ENCODE measurements at places on chromosomes 3 and 15.

DNA sequence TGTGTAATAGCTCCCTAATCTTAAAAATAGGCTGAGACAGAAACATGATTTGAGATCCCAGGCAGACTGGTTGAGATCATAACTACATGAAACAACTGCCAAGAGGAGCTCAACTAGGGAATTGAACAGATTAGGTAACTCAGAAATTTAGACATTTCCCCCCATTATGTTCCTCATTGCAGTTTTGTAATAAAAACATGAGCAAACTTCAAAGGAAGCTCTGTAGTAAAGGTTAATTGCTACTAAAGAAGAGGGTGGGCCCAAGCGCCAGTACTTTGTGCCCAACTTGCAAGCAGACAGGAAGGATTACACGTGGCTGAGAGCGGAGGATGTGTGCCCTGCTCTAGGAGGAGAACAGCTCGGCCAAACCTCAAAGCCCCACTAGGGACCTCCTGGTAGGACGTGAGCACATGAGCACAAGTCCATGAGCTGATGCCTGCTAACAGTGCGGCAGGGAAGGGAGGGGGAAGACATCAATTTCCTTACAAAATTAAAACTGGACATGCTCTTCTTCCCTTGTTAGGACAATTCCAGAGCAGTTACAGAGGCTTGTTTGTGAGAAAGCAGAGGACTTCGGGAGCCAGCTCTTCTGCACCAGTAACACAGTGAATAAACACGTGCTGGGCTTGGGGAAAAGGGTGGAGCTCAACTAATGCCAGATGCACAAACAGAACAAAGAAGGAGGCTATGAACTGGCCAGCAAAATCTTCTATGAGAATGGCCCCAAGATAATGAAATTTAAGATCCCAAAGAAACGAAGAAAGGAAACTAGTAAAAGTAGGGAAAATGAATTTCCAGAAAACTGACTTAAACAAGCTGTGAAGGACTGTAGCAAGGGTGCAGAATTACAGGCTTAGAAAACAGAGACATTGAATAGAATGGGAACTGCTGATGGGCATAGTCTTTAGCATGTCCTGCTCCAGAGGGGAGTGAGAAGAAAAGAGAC lies 275.5 kb downstream of the MECOM start:
- DNase-seq: no peak

DNA sequence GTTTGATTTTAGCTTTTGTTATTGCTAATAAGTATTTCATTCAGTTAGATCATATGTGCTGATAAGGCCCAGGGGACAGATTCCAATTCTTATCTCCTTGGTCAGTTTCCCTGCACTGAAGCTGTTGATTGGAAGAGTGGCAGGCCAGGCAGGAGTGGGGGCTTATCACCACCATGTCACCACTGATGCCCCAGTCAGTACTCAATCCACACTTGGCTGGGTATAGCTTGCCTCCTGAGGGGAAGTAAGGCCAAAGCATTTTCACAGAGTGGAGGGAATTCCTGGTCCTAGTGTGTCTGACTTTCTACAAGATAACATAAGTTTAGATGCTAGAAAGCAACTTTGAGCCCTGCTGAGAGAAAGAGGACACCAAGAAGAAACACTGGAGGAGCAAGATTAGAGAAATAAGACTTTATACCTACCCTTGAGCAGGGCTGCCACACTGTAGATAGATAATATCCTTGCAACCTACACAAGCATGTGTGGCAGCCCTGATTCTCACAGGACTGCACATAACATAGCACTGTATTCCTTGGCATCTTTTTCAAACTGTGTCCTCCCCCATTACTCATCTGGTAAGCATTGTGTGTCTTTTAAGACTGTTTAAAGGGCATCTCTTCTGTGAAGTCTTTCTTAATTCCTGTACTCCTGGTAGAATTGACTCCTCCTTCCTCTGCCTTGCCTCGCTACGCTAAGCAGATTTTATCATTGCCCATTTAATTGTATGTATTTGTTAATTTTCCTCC lies 24.3 kb downstream of the OXNAD1 start:
- no peak for DNase-seq

DNA sequence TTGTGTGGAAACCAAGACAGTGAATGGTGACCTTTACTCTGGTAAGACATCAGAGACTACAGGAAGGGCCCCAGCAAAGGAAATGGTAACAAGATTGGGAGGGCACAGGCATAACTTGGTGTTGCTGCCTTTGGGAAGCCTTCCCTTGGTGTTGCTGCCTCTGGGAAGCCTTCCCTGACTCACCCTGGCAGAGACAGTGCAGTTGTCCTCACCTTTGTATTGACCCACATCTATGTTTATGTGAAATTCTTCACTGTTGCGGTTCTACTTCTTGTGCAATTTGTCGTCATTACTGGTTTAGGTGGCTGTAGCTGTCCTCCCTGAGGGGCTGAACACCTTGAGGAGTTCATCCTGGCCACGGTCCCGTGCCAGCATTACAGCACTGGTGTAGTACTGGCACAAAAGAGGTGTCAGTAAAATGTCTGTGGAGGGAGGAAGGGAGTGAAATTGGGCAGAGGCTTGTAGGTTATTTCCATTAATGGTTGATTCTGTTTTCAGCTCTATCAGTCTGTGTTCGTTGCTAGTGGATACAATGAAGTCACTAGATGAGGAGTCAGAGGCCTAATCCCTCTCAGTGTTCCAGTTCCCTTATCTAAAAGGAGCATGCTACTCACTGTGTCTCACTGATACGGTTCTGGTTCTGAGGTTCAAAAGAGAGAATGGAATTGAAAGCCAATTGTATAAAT lies 21.6 kb downstream of the IFT122 start:
- DNase-seq: no peak

DNA sequence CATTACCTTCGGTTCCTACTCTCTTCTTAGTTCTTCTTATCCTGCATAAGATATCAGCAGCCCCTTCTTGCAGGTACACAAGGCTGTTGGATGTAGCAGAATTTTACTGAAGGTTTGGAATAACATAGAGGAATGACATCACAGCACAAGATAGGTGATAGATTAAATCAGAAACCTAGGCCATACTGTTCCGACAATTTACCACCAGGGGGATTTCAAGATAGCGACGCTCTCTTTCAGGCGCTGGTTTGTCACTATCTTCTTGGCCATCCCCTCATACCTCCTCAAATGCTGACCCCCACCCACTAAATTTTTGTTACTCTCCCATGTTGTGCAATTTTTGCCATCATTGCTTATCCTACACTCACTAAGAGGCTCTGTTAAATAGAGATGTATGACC lies 3.5 kb downstream of the SIDT1 start:
- no peak for DNase-seq

GRCh38 chr15:100537331-100537730 lies 8.6 kb upstream of the CERS3 start:
- no peak for DNase-seq

GRCh38 chr3:5891711-5892110 lies 704.2 kb downstream of the EDEM1 start:
- no peak for DNase-seq

DNA sequence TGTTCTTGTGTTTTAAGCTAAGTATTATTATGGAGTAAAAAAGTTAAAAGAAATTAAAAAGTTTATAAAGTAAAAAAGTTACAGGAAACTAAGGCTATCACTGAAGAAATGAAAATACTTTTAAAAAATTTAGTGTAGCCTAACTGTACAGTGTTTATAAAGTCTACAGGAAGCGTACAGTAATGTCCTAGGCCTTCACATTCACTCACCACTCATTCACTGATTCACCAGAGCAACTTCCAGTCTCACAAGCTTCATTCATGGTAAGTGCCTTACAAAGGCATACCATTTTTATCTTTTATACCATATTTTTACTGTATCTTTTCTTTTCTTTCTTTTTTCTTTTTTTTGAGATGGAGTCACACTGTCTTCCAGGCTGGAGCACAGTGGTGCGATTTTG lies 40.7 kb upstream of the SCN5A start:
- DNase-seq: no peak

- DNase-seq: no peak
These were observed 133.4 kb downstream of the EEFSEC start for GRCh38 chr3:128286691-128287090.

- DNase-seq: no peak
These were observed 120.0 kb upstream of the TPM1 start for GRCh38 chr15:62922514-62922913.

DNA sequence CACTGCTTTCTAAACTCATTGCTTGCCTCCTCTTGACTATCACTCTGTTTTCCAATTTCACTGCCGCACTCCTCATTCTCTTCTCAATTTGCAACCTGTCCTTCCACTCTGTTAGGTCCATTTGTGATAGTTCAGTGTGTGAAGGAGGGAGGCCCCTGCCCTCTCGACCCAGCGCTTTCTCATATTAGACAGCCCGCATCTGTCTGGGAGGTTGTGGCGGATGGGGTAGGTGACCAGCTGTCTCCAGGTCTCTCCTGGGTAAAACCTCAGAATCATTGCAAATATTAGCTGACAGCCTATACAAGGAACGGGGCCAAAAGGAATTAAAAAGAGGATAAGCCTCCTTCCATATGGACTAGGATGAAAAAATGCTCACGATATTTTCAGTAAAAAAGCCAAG lies 358.3 kb downstream of the SHQ1 start:
- DNase-seq: no peak

DNA sequence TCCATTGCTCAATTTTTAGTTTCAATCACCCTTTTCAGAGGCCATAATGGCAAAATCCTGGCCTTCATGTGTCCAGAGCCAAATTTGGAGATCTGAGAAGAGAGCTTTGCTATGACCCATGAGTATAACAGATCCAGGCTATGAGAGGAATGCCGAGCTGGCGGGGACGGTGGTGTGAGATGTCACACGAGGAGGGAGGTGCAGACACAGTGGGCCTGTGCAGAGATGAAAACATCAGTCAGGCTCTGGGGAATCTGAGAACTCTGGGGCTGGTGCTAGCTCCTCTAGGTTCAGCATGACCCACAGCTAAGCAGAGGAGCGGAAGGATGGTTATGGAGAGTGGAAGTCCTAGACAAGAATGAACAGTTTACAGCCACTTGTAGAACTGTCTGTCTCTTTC lies 398.3 kb upstream of the ATP10A start:
- DNase-seq: no peak

- DNase-seq: no peak
These were observed 2.7 kb downstream of the CYP1A1 start for GRCh38 chr15:74722591-74722990.

GRCh38 chr3:139957844-139958243 lies 22.9 kb downstream of the CLSTN2 start:
- no peak for DNase-seq

DNA sequence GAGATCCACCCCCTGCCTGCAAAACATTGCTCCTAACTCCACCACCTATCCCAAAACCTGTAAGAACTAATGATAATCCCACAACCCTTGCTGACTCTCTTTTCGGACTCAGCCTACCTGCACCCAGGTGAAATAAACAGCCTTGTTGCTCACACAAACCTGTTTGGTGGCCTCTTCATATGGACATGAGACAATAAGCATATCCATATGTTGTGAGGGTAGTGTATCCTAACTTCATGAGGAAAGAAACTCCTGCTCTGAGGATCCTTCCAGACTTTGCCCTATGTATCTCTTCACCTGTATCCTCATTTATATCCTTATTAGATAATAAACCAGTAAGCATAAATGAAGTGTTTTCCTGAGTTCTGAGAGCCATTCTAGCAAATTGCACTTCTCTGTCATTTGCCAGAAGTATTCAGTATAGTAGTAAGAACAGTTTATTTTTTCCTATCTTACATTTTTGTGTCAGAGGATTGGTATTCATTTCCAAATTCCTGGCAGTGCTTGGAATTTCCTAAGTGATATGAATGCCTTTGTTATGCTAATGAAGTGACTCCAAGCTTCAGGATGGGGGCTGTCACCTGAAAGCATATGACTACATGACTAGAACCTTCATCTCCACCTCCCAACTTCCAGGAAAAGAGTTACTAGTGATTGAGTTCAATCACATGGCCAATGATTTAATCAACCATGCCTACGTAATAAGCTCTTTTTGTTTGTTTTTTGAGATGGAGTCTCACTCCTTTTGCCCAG lies 30.2 kb downstream of the TTBK2 start:
- DNase-seq: no peak

- no peak for DNase-seq
These were observed 43.2 kb downstream of the CMTM6 start for GRCh38 chr3:32459450-32459849.

GRCh38 chr3:4387210-4388204 lies 79.6 kb downstream of the SUMF1 start:
- no peak for DNase-seq

DNA sequence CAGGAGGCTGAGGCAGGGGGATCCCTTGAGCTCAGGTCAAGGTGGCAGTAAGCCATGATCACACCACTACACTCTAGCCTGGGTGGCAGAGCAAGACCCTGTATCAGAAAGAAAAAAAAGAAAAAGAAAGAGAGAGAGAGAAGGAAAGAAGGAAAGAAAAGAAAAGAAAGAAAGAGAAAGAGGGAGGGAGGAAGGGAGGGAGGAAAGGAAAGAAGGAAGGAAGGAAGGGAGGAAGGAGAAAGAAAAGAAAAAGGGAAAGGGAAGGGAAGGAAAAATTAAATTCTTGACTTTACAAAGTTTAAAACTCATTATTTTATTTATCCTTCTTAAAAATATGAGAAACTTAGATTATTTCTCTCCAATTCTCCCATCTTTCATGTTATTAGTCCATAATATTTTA lies 17.1 kb upstream of the IDH2 start:
- DNase-seq: no peak

DNA sequence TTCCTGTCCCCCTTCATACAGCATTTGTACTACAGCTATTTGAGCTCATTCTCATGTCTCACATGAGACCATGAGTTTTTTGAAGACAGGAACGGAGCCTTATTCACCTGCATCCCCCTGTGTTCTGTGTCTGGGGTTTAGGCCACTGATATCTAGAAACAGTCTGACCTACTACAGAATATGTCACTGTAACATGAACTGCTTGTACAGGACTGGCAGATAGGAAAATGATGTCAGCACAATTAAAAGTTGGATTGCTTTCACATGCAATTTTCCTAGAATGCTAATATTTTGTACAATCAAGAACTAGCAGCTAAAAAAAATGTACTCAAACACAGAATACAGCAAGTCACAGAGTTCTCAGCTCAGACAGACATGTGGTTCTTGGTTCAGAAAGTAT lies 90.8 kb upstream of the FGF12 start:
- DNase-seq: no peak

Data from activated CD4-positive, alpha-beta T cell treated with anti-CD3 and anti-CD28 coated beads, Interleukin-2, amount 50 U/mL, for 24 hours (primary cell).